Esophagus muscularis mucosa (tissue), 4 donors: ENCODE measurements at places on chromosomes 1 and 21. TPM values are rescaled to one million over a fixed set of nuclear protein-coding genes. Genes with fewer than 3 reads are reported as not detected.

Gene IFFO2
- total RNA-seq: 12.7 TPM

GRCh38 chr1:218200979-218201378 lies 84.1 kb upstream of the RRP15 start:
- H3K4me3 ChIP-seq: no peak overlapping the region
- H3K4me1 ChIP-seq: no peaks in the 10 kb centered on the region
- DNase-seq: no peak
- no peaks in the 10 kb centered on the region for H3K36me3 ChIP-seq
- no peak overlapping the region for H3K27ac ChIP-seq

- H3K4me1 ChIP-seq: no peaks in the 10 kb centered on the region
- H3K4me3 ChIP-seq: no peak overlapping the region
- H3K27ac ChIP-seq: no peak overlapping the region
- no peaks in the 10 kb centered on the region for H3K27me3 ChIP-seq
Measured at GRCh38 chr1:201275253-201275666, 8.0 kb upstream of the PKP1 start.

GRCh38 chr1:18062185-18062584 lies 45.4 kb upstream of the IGSF21 start:
- H3K4me3 ChIP-seq: no peak overlapping the region
- H3K36me3 ChIP-seq: no peaks in the 10 kb centered on the region
- H3K27ac ChIP-seq: no peak overlapping the region
- DNase-seq: no peak
- no peaks in the 10 kb centered on the region for H3K4me1 ChIP-seq
- H3K27me3 ChIP-seq: peaks cover 81% of the 10 kb centered on the region

DNA sequence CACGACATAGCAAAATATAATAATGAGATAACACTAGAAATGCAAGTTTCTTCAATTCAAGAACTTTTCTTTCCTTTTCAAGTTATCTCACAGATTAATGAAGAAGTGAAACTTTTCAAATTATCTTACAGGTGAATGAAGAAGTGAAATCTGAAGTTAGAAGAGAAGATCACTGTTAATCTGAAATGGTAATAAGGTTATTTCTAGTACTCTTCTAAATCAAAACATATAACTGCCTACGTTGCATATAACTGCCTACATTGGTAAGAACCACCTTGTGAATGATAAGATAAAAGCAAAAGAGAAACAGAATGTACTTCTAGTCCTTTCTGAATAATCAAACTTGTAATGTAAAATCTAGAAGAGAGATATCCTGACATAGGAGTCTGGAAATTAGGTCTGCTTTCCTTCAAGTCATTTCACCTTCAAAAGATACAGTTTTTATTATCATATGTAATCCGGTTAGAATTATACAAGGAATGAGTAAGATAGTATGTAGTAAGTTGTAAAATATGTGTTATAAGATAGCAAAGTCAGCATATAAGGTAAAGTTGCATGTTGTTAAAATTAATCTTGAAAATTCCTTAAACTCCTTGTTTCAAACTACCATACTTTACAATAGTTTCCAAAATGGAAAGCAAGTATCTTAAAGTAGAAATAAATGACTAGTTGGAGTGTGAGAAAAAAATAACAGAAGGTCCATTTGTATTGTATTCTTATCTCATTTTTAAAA lies 522.4 kb upstream of the ZRANB2 start:
- no peak for DNase-seq
- no peak overlapping the region for H3K4me3 ChIP-seq

Gene WNT2B
- total RNA-seq: 4.7 TPM

GRCh38 chr1:173127369-173128307 lies 76.9 kb upstream of the TNFSF18 start:
- no peak for DNase-seq
- H3K4me3 ChIP-seq: no peak overlapping the region
- no peaks in the 10 kb centered on the region for H3K36me3 ChIP-seq
- no peaks in the 10 kb centered on the region for H3K27me3 ChIP-seq
- no peak overlapping the region for H3K27ac ChIP-seq
- peaks cover 12% of the 10 kb centered on the region for H3K4me1 ChIP-seq

Gene IGSF21
- total RNA-seq: 1.2 TPM

Gene SAMD13
- not detected for total RNA-seq

- H3K27ac ChIP-seq: no peak overlapping the region
- DNase-seq: no peak
- peaks cover 47% of the 10 kb centered on the region for H3K4me1 ChIP-seq
Measured at GRCh38 chr1:4655674-4656532, 1.5 kb downstream of the AJAP1 start.

- no peak overlapping the region for H3K4me3 ChIP-seq
- no peaks in the 10 kb centered on the region for H3K36me3 ChIP-seq
- H3K27ac ChIP-seq: no peak overlapping the region
- DNase-seq: no peak
Measured at GRCh38 chr1:211344152-211344618, 17.6 kb downstream of the TRAF5 start.

- DNase-seq: no peak
- no peaks in the 10 kb centered on the region for H3K4me1 ChIP-seq
Measured at GRCh38 chr1:185551008-185551407, 183.2 kb upstream of the HMCN1 start.

GRCh38 chr1:61853583-61853982 lies 111.3 kb downstream of the PATJ start:
- no peaks in the 10 kb centered on the region for H3K27me3 ChIP-seq
- H3K36me3 ChIP-seq: peaks cover 28% of the 10 kb centered on the region
- peaks cover 5% of the 10 kb centered on the region for H3K4me1 ChIP-seq
- no peak overlapping the region for H3K27ac ChIP-seq

Gene ELF3
- total RNA-seq: 1.2 TPM

Gene FAM151A
- total RNA-seq: not detected

DNA sequence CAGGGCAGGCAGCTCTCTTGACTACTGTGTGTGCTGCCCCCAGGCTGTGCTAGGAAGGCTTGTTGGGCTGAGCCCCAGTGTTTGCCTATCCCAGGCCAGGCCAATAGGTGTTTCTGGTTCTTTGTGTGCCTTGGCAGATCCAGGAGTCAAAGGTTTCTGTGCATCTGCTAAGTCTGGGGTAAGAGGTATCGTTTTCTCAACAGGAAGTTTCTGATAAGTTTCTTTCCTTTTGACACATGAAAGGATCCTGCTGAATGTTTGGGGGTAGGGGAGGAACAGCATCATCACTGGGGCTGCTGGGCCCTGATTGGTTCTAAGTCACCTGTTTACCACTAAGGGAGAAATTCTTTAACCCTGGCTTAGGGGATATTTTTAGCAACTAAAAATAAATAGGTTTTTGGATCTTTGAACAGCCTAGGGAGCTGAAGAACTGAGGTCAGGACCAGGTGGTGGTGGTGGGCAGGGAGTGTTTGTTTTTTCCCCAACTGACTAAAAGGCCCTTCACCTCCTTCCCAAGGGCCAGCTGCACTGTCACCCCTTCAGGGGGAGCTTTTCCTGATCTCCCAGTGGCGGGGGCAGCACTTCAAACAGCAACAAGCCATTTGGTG lies 85.1 kb downstream of the KCNN3 start:
- H3K36me3 ChIP-seq: no peaks in the 10 kb centered on the region
- peak overlapping the region; percentile 6 for H3K27ac ChIP-seq
- DNase-seq: no peak

DNA sequence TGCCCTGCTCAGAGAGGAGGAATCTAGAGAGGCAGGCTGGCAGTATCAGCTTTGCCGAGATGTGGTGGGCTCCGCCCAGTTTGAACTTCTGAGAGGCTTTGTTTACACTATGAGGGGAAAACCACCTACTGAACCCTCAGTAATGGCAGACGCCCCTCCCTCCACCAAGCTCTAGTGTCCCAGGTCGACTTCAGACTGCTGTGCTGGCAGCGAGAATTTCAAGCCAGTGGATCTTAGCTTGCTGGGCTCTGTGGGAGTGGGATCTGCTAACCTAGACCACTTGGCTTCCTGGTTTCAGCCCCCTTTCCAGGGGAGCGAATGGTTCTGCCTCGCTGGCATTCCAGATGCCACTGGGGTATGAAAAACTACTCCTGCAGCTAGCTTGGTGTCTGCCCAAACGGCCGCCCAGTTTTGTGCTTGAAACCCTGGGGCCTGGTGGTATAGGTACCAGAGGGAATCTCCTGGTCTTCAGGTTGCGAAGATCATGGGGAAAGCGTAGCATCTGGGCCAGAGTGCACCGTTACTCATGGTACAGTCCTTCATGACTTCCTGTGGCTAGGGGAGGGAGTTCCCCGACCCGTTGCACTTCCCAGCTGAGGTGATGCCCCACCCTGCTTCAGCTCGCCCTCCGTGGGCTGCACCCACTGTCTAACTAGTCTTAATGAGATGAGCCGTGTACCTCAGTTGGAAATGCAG lies 43.6 kb downstream of the C21orf91 start:
- H3K27ac ChIP-seq: no peak overlapping the region
- DNase-seq: no peak
- H3K4me1 ChIP-seq: no peaks in the 10 kb centered on the region
- no peaks in the 10 kb centered on the region for H3K27me3 ChIP-seq
- H3K36me3 ChIP-seq: no peaks in the 10 kb centered on the region
- H3K4me3 ChIP-seq: no peak overlapping the region

GRCh38 chr1:226912587-226913176 lies 27.4 kb upstream of the COQ8A start:
- peaks cover 22% of the 10 kb centered on the region for H3K4me1 ChIP-seq
- no peak for DNase-seq
- no peaks in the 10 kb centered on the region for H3K27me3 ChIP-seq
- H3K27ac ChIP-seq: no peak overlapping the region
- H3K4me3 ChIP-seq: no peak overlapping the region
- H3K36me3 ChIP-seq: peaks cover 15% of the 10 kb centered on the region

Gene CNR2
- not detected for total RNA-seq

Gene NPR1
- 67.1 TPM for total RNA-seq

Gene BATF3
- total RNA-seq: 8.1 TPM

- no peak for DNase-seq
- H3K4me3 ChIP-seq: no peak overlapping the region
- H3K4me1 ChIP-seq: peaks cover 78% of the 10 kb centered on the region
- no peaks in the 10 kb centered on the region for H3K36me3 ChIP-seq
- peak overlapping the region; percentile 95 for H3K27ac ChIP-seq
Measured at GRCh38 chr1:203643213-203644045, 16.8 kb downstream of the ATP2B4 start.

Gene TCHHL1
- total RNA-seq: not detected

DNA sequence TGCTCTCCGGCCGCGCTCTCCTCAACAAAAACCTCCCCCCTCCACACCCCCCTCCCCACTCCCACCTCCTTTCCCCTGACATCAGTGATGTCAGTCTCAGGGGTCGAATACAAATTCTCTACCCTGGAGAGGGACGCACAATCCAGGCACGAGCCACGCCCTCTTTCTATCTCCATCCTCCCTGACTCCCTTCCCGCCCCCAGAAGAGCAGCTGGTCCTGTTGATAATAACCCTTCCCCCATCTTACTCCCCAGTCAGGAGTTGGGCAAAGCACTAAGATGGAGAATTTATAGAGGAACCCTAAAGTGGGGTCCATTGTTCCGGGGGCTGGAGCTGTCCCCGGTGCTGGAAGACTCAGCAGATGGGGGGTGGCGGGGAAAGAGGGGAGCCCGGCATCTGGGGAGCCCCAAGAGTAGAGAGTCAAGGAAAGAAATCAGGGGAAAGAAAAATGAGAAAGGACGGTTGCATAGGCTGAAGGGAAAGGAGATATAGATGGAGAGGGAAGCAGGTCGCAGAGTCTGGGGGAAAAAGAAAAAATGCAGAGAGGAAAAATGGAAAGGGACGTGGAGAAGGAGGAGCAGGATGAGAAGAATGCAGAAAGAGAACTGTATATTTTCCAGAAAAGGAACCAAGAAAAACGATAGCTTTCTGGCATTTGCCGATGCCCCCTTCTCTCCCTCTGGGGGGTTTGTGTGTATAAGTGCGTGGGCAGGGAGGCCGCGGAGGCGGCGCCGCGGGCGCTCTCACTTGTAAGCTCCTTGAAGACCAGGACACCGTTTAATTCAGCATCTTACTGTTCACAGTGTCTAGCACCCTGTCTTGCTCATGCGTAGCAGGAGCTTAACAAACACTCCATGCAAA lies at the start of gene CELF3:
CELF3 (minus strand) TSS at position 33 of the 861 bp plus-strand sequence. CDS start 783 bp downstream, outside the sequence.
- H3K36me3 ChIP-seq: no peaks in the 10 kb centered on the region
- no peak within 1 kb of the TSS for H3K27ac ChIP-seq
- no peaks in the 10 kb centered on the region for H3K27me3 ChIP-seq
- no peak for DNase-seq

DNA sequence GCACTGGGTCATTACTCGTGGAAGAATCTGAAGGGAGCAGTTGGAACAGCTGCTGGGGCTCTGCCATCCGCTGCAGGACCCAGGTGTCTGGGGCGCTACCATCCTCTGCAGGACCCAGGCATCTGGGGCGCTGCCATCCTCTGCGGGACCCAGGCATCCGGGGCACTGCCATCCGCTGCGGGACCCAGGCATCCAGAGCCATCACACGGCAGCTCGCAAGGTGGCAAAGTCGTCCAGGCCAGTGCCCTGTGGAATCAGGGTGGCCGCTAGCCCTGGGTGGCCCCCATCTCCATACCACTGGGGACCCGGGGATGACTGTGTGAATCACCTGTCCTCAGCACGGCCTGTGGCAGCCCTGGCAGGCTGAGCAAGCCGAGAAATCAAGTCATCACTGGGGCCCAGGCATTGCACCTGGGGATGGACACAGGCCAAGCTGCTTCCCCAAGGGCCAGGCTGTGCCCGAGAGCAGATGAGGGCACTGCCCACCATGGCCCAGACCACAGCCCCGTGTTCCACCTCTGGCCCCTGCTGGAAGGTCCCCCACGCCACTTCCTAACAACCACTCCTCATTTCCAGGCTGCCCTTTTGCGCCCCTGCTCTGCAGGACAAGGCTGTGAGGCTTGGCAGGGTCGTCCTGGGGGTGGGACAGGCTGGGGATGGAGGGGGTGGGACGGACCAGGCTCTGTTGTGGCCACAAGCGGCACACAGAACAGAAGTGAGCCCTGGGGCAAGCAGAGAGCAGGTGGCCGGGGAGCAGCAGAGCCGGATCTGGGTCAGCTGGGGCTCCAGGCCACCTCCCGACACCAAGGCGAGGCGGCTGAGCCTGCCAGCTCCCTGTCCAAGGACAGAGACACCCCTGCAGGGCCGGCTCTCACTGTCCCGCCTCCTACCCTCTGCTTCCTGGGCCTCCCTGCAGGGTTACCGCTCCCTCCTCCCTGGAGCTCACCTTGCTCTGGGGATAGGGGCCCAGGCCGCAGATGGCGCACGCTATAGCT lies 12.7 kb downstream of the GABRD start:
- H3K4me3 ChIP-seq: no peak overlapping the region
- H3K27me3 ChIP-seq: peaks cover 71% of the 10 kb centered on the region
- no peaks in the 10 kb centered on the region for H3K4me1 ChIP-seq
- no peak for DNase-seq
- H3K36me3 ChIP-seq: no peaks in the 10 kb centered on the region

DNA sequence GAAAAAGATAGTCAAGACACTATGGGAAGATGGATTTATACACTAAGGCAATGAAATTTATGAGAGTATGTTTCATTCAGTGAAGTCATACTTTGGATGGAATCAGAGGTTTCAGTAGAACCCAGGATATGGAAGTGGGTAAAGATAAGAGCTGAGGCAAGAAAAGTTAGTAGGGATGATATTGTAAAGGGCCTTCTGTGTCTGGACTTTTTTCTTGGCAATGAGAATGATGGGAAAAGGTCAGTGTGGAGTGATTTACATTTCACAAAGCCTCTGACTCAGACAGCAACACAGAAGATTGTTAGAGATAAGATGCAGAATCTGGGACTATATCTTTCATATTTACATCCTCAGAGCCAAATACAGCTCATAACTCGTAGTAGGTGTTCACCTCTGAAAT lies 32.1 kb downstream of the SH3BGR start:
- DNase-seq: no peak
- H3K27ac ChIP-seq: peak overlapping the region; percentile 43
- H3K27me3 ChIP-seq: no peaks in the 10 kb centered on the region
- H3K4me1 ChIP-seq: peaks cover 30% of the 10 kb centered on the region
